ENCODE measurements at places on chromosomes 4 and X.

DNA sequence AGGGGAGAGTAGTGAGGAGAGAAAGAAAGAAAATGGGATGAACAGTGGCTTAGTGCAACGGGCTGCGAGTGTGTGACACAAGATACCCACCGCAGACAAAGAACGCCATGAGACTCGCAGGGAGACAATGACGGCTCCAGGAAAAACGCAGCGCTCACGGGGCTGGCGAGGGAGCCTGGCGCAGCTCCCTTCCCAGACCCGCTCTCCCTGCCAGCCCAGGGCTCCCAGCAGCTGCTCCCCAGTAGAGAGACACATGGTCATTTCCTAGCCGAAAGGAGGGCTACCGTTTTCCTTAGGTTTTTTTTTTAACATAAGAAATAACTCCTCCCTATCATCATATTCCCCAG is 149.5 kb downstream of the MAML3 start:
- DNase-seq, result no peak

GRCh38 chr4:159273141-159273438 is 170.2 kb downstream of the RAPGEF2 start:
- DNase-seq, result no peak

- DNase-seq, result no peak
These were observed 189.9 kb downstream of the PTTG2 start for GRCh38 chr4:38149997-38150671.

GRCh38 chr4:84750260-84750959 is 167.5 kb downstream of the CDS1 start:
- no peak for DNase-seq

- no peak for DNase-seq
These were observed 713 bp upstream of the GATA1 start for GRCh38 chrX:48785540-48786214.

- DNase-seq, result no peak
These were observed 297.7 kb upstream of the HAND2 start for GRCh38 chr4:173827707-173828106.

DNA sequence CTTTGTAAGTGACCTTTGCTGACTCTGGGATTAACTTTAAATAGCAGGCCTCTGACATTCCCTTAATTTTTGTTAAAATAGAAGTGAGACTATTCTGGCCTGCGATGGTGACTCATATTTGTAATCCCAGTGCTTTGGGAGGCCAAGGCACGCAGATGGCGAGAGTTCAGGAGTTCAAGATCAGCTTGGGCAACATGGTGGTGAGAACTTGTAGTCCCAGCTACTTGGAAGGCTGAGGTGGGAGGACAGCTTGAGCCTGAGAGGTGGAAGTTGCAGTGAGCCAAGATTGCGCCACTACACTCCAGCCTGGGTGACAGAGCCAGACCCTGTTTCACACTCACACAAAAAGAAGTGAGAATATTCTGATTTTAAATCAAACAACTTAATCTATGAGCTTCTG is 27.3 kb downstream of the ZNF330 start:
- DNase-seq, result no peak

DNA sequence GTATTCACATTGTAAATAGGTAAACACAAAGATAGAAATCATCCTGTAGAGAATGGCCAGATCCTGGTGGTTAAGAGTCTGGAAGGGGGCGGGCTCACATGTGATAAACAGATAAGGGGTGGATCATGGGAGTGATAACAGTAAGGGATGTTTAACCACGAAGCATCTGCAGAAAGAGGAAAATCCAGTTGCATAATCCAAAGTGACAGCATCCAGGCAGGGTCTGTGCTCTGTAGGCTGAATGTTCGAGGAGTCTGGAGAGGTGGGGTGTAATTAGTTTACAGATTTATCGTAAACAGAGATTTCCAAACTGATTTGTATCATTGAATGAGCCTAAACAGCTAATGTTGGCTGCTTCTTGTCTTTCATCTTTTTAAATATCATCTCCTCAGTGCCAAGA is 1009.8 kb upstream of the SLIT2 start:
- no peak for DNase-seq

DNA sequence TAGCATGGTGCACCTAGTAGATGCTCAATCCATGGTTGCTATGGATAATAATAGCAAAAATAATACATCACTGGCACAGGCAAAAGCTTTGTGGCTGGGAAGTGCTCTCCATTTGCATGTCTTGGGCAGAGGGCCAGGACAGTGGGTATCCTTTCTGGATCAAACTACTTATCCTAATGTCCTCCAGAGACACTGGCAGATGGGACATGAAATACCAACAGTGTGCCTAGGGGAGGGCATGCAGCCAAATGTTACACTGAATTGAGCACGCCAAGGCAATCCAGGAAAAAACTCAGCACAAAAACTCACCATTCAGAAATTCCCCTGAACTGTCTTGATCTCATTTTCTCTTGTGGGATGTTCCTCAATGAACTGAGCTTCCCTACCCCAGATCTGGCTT is 98.6 kb upstream of the SCML1 start:
- DNase-seq, result no peak

GRCh38 chr4:128337863-128338262 is 50.2 kb upstream of the PGRMC2 start:
- no peak for DNase-seq

DNA sequence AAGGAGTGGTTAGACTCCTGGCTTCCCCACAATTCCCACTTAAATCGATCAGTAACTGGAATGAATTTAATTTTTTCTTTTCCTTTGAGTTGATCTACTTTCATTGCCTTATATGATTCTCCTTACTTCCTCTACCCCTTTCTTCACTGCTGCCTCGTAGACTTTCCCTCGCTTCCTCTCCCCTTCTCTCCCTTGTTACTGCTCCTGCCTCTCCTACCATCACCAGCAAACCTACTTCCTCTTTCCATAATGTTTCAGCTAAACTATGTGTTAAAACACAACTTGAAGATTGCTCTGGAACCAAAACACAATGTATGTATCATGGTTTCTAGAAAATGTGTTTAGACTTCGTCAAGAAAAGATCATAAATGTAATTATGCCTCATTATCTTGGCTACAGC is 132.0 kb upstream of the TET2 start:
- DNase-seq, result no peak

DNA sequence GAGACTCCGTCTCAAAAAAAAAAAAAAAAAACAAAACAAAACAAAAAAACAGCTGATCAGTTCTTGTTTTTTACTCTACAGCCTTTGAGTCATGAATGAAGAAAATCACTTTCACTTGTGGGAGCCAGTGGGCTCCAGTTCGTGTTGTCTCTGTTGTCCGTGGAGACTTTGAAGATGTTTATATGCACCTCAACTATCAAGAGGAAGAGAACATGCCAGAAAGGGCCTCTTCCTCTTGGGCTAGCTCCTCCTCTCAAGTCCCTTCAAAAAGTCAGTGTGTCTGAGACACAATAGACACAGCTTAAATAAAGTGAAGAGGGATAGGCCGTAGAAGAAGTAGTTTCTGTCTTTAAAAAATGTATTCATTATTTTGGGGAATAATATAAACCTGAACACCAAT is 182.7 kb downstream of the KDR start:
- peak; percentile 56 for DNase-seq

DNA sequence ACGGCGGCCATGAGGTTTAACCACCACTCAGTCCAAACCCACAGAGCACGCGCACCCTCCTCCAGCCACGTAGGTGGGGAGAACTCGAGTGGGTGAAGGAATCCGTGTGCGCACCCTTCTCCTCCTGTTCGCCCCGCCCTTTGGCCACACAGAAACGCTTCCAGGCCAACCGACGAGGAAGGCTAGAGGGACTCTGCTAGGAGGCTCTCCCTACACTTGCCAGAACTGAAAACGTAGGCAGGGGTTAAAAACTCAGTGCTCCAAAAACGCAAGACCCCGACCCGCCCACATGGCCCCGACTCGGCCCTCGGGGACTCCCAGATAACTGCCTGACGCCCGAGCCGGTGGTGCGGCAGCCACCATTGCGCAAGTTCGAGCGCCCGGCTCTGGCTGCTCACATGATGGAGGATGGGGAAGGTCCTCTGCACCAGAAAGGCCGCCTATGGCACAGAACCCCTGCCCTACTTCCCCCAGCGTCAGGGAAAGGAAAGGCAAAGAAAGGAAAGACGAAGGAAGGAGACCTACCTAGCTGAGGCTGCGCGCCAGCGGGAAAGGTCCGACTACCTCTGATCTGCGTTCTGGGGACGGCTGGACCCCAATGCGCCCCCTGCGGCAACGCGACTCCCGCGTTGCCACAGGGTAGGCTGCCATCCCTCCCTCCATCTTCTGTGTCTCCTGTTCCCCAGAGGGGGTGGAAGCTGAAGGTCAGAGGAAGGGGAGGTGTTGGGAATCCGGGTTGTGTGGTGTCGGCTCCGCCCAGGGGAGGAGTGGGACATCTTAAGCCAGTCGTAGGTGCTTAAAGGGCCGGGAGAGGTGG is 201.9 kb upstream of the AGTR2 start:
- DNase-seq, result no peak

GRCh38 chr4:78185117-78185516 is 128.0 kb downstream of the FRAS1 start:
- no peak for DNase-seq

GRCh38 chrX:7155163-7155562 is 7.2 kb upstream of the PUDP start:
- DNase-seq, result no peak

- no peak for DNase-seq
These were observed 433.5 kb downstream of the AFF2 start for GRCh38 chrX:148933881-148934280.

- no peak for DNase-seq
These were observed 30.9 kb downstream of the RBPJ start for GRCh38 chr4:26351685-26352084.

DNA sequence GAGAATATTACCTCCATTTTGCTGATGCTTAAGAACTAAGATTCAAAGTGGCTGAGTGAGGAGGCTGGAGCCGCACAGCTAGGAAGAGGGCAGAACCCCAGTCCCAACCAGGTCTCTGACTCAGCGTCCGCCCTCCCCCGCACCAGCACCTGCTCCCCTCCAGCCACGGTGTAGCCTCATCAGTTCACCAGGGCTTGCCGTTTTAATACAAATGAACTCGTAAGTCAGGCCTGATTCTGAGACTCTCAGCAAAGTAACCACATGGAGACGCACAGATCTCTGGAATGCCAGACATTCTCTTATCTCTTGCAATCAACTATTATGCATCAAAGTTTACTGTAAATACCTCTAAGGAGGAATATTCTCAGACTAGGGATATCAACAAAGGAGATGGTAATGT is 52.4 kb downstream of the ENPP6 start:
- DNase-seq, result no peak

- no peak for DNase-seq
These were observed at the start of gene ENPP6 for GRCh38 chr4:184217634-184218033. TSS of gene ENPP6 (minus strand) at chr4:184217873. CDS start at chr4:184217819, 54 bp downstream.

- peak; percentile 8 for DNase-seq
These were observed 24.2 kb upstream of the CSF2RA start for GRCh38 chrX:1244164-1245076.

DNA sequence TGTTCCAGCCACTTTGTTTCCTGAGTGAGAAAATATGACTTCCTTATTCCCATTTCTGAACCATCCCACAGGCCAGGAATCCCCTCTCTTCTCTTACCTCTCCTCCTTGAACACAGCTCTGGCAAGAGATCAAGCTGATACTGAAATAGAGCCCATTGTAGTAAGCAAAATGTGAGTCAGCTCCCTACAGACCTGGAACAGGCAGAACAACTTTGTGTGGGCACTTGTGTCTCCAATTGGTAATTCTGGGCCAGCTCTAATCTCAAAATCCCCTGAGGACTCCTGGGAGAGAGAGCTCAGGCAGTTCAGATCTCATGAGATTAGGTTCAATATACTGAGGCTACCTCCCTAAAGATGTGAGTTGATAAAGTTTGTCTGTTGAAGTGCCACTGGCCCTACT is 213.5 kb downstream of the GUCY2F start:
- DNase-seq, result no peak

DNA sequence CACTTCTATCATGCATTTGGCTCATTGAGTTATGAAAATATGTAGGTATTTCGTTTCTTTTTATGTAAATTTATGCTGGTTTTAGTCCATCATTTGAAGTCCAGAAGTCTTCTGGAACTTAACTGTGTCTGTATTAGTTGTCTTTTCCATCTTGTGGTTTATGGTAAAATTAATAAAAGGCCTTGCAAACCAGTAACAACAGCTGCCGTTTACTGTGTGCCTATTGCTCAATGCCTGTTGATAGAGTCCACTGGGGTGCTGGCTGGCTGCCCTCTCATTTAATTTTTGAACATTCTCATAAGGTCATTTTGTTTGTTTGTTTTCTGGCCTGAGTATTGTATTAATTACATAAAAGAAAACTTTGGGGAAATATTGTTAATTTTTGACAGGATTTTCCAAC is 98.0 kb downstream of the NAA11 start:
- DNase-seq, result no peak

- no peak for DNase-seq
These were observed 10.3 kb downstream of the PKD2 start for GRCh38 chr4:88017516-88018297.

- DNase-seq, result no peak
These were observed 103.7 kb upstream of the KLF3 start for GRCh38 chr4:38560340-38560739.

DNA sequence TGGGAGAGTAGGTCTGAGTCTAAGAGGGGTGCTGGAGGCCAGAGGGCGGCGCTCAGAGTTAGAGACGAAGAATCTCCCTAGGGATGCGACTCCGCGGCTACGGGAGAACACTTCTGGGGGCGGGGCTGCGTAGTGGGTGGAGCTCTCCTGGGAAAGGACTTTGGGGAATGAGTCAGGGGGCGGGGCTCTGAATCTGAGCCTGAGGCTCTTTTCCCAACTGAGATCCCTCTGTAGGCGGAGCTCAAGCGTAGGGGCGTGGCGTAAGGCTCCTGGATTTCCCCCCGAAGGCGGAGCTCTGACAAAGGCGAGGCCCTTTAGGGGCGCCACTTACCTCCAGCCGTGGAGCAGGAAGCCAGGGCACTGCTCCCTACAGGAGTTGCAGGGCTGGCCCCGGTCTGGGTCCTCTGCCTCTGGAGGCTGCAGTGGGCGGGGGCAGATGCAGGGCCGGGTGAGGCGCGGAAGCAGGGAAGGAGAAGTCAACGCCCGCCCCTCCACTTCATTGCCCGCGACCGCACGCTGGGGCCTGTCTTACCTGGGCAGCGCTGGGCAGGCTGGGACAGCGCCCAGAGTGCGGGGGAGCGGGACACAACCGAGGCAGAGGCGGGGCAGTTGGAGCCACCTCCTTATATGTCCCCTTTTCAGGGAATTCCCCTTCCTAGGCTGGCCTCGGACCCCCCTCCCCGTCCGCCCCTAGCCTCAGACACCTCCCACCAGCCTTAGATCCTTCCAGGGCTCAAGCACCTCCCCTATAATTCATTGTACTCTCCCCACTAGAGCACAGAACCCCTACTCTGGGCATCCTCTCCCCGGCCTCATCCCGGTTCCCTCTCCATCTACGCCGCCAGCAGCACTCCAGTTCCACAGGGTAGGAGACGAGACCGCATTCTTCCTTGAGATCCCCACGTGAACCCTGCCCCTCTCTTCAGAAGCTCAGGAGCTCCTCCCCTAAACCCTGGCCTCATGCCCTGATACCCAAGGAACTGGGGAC is 1.6 kb downstream of the PRICKLE3 start:
- no peak for DNase-seq

GRCh38 chrX:53044995-53045394 is 3.6 kb upstream of the GPR173 start:
- DNase-seq, result no peak

GRCh38 chr4:77992581-77992980 is 64.5 kb upstream of the FRAS1 start:
- DNase-seq, result no peak

GRCh38 chr4:92064574-92064973 is 239.2 kb upstream of the GRID2 start:
- DNase-seq, result no peak

Data from CD4-positive, alpha-beta T cell treated with Interleukin-15 for 4 hours (primary cell).